ENCODE measurements at places on chromosomes 7 and 10.
A peak's percentile ranks its signal among the peaks of the same experiment; 100 is the strongest.

- DNase-seq = no peak
Observed at GRCh38 chr10:86779220-86780017, 23.0 kb downstream of the BMPR1A start.

GRCh38 chr10:71131096-71131495 lies 81.3 kb upstream of the UNC5B start:
- DNase-seq = no peak

GRCh38 chr10:112961609-112962008 lies 11.6 kb downstream of the TCF7L2 start:
- no peak for DNase-seq

DNA sequence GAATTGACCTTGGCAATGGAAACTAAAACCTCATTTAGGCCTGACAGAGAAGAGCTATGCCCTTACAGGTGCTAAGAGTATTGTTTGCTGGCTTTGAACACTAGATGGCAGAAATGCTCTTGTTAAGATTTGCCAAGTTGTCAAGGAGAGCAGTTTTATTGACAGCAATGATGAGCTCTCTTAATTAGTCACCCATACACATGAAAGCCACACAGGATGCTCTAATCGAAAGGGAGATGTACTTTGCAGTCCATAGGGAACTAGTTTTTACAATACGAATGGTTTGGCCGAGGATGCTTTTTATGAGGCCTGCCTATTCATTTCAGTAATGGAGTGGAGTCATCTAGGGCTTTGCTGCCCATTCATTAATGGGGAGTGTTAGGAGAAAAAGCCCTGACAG lies 45.4 kb upstream of the MBL2 start:
- peak; percentile 33 for DNase-seq

GRCh38 chr7:46011501-46011900 lies 90.4 kb upstream of the IGFBP3 start:
- DNase-seq = no peak

DNA sequence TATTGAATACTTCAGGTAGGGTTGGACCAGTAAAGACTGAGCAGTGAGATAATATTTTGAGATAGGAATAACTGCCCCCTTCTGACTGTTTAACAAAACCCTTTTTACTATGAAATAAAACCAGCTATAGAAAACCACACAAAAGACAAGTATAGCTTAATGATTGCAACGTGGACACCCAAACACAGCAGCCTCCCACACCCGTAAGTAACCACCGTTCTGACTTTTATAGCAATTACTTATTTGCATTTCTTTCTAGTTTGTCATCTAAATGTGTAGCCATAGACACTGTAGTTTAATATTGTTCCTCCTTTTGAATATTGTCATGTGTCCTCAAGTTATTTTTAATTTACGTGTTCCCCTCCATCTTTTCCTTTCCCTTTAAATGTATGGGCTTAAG lies 42.9 kb upstream of the SYPL1 start:
- no peak for DNase-seq

- no peak for DNase-seq
Observed at GRCh38 chr7:155807789-155808548, 4.3 kb downstream of the SHH start.

- no peak for DNase-seq
Observed at GRCh38 chr7:112484671-112485167, 3.9 kb downstream of the LSMEM1 start.

- no peak for DNase-seq
Observed at GRCh38 chr10:70367195-70367796, 15.1 kb downstream of the LRRC20 start.

DNA sequence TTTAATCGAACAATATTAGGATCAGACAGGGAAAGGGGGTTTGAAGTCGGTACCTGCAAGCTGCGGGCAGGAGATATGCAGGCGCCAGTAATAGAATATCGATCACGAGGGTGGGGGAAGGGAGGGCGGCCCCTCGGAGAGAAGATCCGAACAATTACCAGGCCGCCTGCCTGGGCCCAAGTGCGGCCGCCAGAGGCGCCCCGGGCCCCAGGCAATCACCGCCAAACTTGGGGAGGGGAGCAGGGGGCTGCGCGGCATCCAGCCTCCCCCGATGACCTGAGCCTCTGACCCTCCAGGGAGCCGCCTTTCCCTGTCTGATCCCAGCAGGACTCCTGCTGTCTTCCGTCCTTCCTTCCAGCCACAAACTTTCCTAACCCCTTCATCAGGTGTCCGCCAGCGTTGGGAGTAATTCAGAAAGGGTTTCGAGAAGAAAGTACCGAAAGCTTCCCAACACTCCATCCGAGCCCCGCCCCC lies 1.1 kb downstream of the NKX1-2 start:
- DNase-seq = no peak

DNA sequence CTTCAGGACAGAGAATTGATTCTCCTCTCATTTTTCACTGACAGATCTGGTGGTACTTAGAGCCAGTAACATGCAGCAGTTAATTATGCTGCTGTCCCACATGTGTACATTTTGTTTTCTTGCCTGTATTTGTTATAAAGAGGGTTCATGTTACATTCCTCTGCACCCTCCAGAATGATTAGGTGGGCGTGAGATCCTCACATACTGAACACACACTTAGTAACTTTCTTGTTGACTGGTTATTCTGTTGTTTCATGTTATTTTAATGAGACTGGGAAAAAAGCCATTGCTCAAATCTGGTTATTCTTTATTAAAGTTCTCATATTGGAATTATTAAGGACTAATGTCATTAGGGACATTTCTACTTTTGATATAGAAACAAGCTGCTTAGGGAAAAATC lies 409.1 kb downstream of the SDK1 start:
- DNase-seq = no peak

GRCh38 chr10:111556666-111557065 lies 479.8 kb downstream of the ADRA2A start:
- no peak for DNase-seq

DNA sequence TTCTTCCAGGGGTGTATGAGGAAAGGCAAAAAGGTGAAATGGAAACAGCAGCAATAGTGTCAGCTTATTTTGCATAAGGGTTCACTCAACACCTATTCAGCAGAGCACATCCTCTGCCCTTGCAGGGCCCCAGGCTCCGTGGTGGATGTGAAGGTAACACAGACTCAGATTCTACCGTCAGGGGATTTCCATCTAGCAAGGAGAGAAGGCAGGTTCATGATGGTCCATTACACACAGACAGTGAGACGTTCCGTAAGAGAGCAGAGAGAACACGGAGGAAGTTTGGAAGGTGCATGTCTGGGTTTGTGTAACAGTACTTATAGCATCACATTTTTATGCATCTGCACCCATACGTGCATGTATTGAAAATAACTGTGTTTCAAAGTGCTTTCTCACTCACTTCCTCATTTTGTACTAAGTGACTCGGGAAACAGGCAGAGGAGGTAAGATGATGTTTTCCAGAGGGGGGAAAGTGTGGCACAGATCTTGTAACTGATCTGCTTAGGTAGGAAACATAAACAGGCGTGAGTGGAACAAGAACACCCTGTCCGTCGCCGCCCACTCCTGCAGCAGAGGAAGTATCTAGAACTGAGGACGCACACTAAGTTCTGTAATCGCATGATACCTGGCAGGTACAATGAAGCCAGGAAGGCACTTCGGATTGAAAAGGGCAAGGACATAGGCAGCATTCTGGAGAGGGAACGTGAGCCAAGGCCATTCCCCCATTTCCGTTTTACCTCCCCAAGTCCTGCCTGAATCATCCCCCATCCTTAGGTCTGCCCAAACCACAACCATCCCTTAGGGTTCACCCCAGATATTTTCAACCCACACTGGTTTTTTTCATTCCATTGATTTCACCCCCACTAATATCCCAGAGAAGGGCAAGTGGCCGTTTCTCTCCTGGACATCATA lies 1.0 kb upstream of the ENO4 start:
- peak; percentile 63 for DNase-seq

DNA sequence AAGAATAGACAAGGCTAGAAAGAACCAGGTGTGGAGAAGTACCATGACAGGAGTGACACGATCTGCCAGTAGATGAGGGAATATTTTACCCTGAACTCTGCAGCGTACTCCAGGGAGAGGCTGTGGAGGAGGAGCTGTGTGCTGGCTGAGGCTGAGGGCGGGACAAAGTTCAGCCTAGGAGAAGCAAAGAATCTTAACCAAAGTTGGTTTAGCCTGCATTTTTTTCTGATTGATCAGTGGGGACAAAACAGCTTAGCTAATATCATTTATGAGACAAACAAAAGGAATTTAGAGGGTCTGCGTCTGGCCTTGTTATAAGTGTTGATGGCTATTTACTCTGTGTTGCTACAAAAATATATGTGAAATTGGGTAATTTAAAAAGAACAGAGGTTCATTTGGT lies 5.2 kb upstream of the NPSR1 start:
- no peak for DNase-seq

GRCh38 chr10:116084161-116084560 lies 188.8 kb downstream of the GFRA1 start:
- DNase-seq = no peak

DNA sequence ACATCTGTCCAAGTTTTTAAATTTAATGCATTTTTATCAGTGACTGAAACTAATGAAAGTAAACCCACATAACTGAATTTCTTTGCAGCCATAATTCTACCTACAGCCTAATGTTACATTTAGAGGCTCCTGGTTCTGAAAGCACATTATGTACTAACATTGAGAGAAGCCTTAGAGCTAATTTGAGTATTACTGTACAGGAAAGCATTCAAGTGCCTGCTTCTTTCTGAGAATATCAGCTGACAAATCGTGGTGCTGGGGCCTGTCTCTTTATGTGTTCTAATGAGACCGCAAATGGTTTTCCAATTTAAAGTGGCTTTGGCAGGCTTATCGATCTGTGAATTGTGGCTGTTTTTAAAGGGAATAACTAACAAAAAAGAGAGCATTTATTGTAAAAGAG lies 32.3 kb upstream of the DGKB start:
- no peak for DNase-seq

GRCh38 chr7:12635830-12636229 lies 51.6 kb upstream of the ARL4A start:
- peak; percentile 7 for DNase-seq

GRCh38 chr10:122075171-122075570 lies 86.2 kb downstream of the TACC2 start:
- no peak for DNase-seq

- DNase-seq = no peak
Observed at GRCh38 chr10:110363572-110364411, 59.1 kb upstream of the SMNDC1 start.

GRCh38 chr10:24370877-24371276 lies 161.9 kb downstream of the KIAA1217 start:
- DNase-seq = no peak

- no peak for DNase-seq
Observed at GRCh38 chr10:80144696-80145131, 12.2 kb downstream of the PLAC9 start.

DNA sequence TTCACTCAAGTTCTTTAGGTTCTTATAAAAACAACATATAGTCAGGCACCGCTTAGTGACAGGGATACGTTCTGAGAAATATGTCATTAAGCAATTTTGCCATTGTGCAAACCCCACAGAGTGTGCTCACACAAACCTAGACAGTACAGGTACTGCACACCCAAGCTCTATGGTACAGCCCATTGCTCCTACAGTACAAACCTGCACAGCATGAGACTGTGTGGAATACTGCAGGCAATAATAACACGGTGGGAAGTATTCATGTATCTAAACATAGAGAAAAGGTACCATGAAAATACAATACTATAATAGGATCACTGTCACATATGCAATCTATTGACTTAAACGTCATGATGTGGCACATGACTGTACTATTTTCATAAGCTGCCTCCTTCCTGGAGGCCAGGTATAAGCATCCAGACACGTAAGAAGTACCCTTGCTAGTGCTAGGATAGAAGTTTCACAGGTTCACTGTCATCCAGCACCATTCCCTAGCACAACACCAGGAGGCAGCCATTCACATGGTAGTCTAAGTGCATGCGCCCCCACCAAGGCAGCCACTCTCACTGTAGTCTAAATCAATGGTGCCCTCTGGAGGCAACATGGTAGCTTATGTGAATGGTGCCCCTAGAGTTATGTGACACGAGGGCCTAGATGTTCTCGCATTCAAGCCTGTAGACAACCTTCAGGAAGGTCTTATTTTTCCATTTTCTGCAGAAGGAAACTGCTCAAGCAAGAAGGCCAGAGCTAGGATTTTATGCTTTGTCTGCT lies 98.5 kb downstream of the ARHGAP22 start:
- no peak for DNase-seq

GRCh38 chr10:49397036-49397999 lies 1.4 kb upstream of the DRGX start:
- DNase-seq = no peak

GRCh38 chr7:150716368-150716767 lies at the start of gene GIMAP1:
GIMAP1 (plus strand) TSS chr7:150716613; CDS start chr7:150719048, 2,435 bp downstream.
- peak; percentile 58 for DNase-seq

DNA sequence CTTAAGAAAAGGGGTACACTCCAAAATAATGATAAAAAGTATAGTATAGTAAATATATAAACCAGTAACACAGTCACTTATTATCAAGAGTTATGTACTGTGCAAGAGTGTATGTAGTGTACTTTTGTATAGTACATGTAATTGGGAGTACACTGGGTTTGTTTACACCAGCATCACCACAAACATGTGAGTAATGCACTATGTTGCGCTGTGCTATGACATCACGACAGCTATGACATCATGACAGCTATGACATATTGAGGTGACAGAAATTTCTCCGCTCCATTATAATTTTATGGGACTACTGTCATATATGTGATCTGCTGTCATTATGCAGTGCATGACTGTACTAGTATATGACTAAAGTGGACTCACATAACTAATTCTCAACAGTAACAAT lies 84.6 kb downstream of the KMT2C start:
- no peak for DNase-seq

GRCh38 chr10:47176903-47177868 lies 122.8 kb upstream of the GDF10 start:
- no peak for DNase-seq

DNA sequence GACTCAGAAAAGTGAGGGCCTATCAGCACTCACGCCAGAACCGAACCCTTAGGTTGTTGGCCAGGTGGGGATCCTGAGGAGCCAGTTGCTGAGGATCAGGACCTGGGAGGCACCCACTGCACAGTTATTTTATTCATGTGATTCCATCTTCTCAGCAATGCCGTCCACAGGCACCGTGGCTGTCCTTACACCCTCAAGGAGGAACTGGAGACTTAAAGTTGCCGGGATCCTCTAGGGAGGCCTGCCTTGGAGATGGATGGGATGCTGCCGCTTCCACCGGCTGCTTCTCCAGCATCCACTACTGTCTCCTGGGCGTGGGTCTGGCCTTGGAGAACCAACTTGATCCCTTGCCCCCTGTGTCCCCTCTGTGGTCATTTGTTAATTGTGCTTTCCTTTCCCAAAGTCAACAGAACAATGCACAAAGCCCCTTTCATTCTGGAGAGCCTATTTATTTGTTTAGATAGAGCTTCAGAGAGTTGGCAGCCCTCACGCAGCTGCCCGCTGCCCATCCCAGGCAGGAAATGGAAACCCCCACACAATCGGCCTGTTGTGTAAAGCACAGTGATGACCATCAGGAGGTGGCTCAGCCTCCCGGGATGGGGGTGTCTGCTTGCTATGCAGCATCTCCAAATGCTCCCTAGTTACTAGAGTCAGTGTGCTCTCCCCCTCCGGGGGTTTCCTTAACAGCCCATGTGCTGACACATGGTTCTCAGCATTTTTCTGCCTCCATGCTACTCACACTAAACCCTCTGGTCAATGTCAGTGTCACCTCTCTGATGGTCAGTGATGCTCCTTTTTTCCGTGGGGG lies 52.9 kb upstream of the IGFBP3 start:
- DNase-seq = no peak

- no peak for DNase-seq
Observed at GRCh38 chr10:76229341-76229740, 797.9 kb downstream of the LRMDA start.

GRCh38 chr7:148397985-148398384 lies 192.6 kb upstream of the C7orf33 start:
- no peak for DNase-seq

- DNase-seq = no peak
Observed at GRCh38 chr10:46528171-46528671, 28.2 kb downstream of the GPRIN2 start.

GRCh38 chr7:48078470-48078869 lies 10.6 kb upstream of the UPP1 start:
- DNase-seq = no peak

All from GM20000 (cell line).